ENCODE measurements at places on chromosomes 1 and 21.

- DNase-seq = peak; percentile 15
Measured at GRCh38 chr21:37758982-37759381, 157.3 kb downstream of the KCNJ6 start.

DNA sequence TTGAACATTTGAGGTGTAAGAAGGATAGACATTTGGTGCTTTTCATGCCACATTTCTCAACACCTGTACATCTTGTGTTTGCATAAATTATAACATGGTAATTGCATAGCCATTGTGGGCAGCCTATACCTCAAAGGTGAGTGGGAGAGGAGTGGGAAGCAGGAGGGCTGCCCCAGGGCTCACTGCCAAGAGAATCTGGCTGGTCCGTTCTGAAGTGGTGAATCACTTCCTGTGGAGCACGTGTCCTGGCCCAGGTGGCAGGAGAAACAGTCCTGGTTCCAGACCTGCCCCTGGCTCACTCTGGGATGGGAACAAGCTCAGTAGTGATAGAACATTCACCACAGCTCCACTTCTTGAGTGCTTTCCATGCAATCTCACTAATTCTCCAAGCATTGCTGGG lies 11.6 kb upstream of the OLFML2B start:
- DNase-seq = no peak

DNA sequence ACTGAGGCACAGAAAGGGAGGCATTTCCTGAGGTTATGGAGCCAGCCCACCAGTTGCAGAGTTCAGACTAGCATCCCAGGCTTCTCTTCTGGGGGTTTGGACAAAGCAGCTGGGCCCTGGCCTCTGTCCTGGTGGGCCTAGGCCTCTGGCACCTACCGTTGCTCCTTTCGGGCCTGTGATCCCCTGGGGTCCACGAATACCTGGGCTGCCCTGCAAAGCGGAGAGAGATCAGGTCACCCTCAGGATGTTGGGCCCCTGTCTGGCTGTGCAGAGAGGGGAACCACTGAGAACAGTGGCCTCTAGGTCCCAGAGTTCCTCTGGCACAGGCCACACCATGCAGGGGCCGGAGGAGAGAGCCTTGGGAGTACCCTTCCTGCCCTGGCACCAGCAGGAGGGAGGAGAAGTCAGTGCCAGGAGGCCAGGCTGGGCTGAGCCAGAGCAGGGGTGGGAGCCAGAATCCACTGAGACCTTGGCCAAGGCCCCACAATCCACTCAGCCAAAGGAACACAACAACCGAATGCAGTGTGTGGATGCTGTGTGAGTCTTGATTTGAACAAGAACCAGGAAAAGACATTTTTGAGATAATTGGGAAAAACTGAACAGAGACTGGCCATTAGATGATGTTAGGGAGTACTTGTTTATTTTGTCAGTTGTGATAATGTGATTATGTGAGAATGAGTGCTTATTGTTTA lies 8.9 kb downstream of the COL9A2 start:
- DNase-seq = no peak

GRCh38 chr21:36320421-36321324 lies 676 bp downstream of the MORC3 start:
- peak; percentile 73 for DNase-seq

GRCh38 chr21:30689822-30690221 lies 28.8 kb downstream of the KRTAP21-3 start:
- DNase-seq = no peak

All from activated CD4-positive, alpha-beta T cell treated with anti-CD3 and anti-CD28 coated beads, Interleukin-2, Interleukin-6, amounts not matched to agents 100 ng/mL and 50 ng/mL, durations not matched to agents 16 hours and 8 hours (primary cell).